A172 (cell line): ENCODE measurements at places on chromosomes 2 and 18.
A peak's percentile ranks its signal among the peaks of the same experiment; 100 is the strongest.

GRCh38 chr2:121220995-121221394 is 64.0 kb downstream of the TFCP2L1 start:
- DNase-seq, result peak; percentile 64

- DNase-seq, result no peak
Measured at GRCh38 chr2:230903231-230904150, 21.6 kb downstream of the GPR55 start.

- no peak for DNase-seq
Measured at GRCh38 chr18:28411806-28412205, 234.9 kb upstream of the CDH2 start.

DNA sequence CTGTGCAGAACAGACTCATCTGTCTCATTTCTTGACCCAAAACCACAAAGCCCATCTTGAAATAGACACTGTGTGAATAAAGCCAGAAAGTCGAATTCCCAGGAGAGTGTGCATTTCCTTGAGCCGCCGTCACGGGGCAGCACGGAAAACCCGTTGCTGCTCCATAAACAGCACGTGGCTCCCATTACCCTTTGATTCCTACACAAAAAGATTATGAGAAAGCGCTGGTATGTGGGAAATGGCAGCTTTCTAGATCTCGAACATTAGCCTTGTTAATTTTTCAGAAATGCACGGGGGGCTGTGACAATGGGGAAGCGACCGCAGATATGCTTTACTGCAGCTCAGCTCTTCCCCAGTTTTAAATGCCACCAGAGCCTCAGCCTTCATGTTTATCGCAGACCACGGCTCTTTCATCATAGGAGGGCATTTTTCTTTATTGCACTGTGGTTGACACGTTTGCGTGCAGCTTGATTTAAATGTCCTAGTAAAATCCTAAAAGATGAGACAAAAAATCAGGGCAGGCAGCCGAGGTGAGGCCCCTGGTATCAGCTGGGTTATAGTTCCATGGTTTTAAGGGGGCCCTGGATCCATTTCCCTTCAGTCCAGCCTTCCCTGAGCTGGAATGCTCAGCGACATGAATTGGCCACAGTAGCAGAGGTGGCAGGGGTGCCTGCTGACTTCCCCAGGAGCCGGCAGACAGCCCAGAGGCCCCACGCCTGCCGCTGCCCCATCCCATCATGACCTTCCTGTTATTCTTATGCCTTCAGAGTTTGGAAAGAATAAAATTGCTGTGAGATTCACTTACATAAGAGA is 249.3 kb downstream of the NDUFA10 start:
- DNase-seq, result no peak

GRCh38 chr2:23600346-23600745 is 215.4 kb downstream of the KLHL29 start:
- DNase-seq, result no peak

DNA sequence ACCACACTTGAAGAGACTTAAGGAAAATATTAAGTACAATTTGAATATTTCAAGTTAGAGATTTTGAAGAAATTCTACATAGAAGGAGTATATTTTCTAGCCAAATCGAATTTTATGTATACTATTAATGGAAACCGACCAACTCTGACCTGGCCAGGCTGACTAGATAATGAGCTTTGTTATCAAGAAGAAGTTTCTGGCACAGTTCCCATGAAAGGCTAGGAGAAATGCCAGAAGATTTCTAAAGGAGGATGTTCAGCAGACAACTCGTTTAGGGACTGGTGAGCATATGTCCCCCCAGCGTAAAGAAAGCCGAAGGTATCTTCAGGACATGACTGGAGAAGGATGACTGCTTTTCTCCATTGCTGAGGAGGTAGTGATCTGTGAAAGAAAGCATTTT is 127.3 kb downstream of the DIS3L2 start:
- no peak for DNase-seq

DNA sequence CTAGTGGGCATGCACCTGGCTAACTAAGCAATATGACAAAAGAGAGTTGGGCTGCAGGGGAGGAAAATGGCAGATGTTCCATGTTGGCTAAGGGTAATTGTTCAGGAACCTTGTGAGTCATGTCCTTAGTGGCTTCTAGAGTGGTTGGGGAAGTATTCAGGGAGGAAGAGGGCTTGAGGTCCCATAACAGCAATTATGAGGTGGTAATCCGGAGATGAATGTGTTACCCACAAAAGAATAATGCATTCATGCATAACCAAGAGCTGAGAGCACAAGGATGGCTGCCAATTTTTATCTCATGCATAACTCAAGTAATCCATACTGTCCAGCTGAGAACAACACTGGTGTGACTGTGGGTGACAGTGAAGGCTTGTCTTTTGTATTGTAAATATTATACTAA is 42.9 kb downstream of the TMEFF2 start:
- DNase-seq, result peak; percentile 93

DNA sequence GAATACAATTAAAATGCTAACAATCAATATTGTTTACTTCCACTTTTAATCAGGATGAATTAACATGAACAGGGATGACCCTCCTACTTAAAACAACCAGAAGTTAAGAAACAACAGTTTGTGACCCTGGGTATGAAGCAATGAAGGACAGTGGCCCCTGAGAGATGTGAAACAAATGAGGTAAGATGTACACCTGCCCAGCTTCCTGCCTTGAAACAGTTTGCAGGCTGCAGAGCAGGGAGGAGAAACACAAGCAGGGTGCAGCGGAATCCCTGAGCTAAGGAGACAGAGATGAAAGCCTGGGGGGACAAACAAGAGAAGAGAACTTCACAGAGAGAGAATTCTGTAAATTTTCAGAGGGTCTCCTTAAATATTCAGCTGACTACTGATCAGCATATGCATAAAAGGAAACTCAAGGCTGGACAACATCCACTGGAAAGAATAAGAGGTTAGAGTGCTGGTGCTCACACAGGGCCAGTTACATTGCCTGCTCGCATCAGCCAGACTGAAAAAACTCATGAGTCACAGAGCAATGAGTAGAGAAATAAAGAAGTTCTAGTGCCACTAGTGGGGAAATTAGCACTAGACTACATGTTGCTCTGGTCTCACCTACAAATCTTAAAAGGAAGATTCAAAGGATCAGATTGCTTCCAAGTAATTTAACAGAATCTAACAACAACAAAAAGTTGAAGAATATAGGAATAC is 106.4 kb downstream of the PID1 start:
- DNase-seq, result peak; percentile 59

- DNase-seq, result no peak
Measured at GRCh38 chr2:75030218-75031009, 72.0 kb downstream of the POLE4 start.

DNA sequence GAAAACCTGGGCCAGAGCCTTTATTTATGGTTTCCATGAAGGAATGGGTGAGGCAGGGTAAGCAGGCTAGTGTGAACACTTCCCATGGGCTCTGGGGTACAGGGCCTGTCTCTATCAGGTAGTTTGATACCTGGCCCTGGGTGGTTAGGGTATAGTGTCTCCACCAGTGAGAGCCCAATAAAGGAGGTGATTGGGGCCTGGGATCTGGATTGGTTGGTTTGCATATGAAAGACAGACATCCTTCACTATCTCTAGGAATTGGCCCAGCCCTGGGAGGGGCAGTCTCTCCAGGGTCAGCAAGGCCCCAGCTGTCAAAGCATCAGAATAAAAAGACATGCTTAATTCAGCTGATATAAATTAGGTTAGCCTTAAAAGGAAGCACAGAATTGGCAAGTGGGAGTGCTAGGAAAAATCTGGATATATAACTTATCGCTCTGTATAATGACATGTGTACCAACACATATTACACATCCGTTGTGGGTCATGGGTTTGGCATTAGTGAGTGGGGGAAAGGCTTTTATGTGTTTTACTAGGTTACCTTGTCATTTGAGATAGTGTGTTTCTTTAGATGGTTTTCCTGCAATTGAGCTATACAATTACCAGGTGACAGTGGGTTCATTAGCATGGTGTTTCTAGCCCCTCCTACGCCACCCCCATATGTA is 18.5 kb upstream of the TMEM178A start:
- DNase-seq, result no peak

DNA sequence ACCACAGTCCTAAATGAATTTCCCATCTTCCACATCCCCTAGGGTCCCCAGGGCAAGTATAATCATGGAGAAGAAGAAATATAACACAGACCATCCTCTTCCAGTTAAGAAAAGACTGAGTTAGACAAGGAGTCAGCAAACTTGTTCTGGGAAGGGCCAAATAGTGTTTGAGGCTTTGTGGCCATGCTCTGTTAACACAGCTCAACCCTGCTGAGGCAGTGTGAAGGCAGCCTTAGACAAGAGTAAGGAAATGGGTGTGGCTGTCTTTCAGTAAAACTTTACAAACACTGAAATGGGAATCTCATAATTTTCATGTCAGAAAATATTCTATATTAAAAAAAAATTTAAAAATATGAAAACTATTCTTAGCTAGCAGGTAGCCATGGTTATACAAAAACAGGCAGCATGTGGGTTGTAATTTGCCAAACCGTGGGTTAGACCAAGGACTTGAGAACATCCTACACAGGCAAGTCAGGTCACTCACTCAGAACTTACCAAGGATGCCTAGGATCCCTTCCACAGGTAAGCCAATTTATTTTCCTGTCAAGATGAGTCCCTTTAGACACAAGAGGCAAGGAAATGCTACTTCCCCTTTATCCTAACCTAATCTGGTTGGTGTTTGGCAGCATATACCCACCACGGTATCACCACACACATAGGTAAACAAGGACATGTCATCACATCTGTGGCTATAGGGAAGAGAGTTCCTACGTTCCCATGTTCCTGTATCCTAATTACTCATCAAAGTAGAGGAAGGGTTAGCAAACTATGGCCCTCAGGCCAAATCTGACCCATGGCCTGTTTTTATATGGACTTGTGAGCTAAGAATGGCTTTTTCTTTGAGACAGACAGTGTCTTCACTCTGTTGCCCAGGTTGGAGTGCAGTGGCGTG is 31.9 kb downstream of the C2orf74 start:
- no peak for DNase-seq

GRCh38 chr2:39532933-39533332 is 95.8 kb upstream of the MAP4K3 start:
- DNase-seq, result no peak

DNA sequence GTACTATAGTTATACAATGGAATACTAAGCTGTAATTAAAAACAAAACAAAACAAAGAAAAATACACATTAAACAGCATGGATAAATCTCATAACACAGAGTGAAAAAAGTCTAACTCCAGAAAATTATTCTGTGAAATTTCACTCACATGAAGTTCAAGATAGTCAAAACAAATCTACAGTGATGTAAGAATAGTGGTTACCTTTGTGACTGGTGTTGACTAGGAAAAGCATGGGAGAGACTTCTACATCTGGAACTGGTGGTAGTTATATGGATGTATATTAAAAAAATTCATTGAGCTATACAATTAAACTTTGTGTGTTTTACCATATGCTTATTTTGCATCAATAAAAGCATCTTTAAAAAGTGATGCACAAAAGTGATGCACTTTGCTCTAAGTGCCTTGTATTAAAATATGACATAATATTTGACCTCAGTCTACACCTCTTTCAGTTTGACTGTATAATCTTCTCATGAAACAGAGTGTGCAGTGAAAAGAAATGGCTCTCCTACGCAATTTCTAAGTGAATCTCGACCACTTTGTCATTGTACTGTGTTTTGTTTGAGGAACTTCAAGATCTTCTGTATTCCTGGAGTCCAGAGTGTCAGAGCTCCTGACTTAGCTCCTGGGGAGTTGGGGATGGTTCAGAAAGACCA is 28.0 kb downstream of the STAT4 start:
- no peak for DNase-seq

DNA sequence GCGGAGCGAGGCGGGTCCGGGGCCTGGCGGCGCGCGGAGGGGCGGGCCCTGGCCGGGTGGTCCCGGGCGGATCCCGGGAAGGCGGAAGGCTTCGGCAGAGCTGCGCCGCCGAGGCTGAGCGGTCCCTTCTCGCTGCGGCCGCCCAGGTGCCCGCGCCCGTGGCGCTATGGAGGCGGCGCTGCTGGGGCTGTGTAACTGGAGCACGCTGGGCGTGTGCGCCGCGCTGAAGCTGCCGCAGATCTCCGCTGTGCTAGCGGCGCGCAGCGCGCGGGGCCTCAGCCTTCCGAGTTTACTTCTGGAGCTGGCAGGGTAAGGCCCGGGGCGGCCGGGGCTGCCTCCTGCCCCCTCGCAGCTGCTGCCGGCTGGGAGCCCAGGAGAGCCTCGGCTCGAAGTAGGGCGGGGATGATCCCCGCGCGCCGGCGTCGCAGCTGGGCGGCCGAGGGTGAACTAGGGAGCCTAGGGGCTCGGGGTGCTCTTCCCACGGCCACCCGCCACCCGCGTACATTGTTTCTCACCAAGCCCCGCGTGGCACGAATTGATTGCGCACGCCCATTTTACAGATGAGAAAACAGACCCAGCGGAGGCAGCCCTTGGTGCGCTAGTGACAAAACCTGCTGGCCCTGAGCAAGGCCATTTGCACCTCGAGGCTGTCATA is at the start of gene SLC66A3:
TSS of gene SLC66A3 (plus strand) at position 87 of the 655 bp plus-strand sequence. CDS start at position 167, 80 bp downstream.
- peak; percentile 69 for DNase-seq

GRCh38 chr2:16756831-16757644 is 91.4 kb upstream of the CYRIA start:
- peak; percentile 83 for DNase-seq

- DNase-seq, result peak; percentile 40
Measured at GRCh38 chr18:29449424-29449823, 1272.5 kb upstream of the CDH2 start.

- DNase-seq, result no peak
Measured at GRCh38 chr18:39225373-39225772, 1659.8 kb upstream of the CELF4 start.

DNA sequence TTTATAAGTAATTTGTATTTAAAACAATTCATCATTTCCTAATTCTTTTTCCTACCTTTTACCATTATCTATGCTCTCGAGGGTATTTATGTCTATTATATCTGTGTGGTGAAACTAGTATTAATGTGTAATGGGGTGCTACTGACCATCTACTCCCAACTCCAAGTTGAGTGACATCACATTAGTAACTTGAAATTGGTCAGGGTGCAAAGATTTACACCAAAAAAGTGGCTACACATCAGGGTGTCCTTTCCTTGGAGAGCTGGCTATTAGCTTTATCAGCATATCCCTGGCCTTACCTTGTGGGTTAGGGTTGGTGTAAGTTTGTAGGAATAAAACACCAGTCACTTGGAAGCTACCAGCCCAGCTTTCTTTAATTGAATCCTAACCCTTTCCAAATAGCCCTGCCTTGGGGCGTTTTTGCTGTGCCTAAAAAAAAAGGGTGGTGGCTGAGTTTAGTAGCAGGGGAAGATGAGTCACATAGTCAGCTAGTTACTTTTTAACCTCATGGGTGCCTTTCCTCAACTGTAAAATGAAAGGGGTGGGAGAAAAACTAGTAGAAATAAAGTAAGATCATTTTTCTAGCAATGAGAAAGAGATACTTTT is 14.0 kb downstream of the ANXA4 start:
- peak; percentile 80 for DNase-seq

- no peak for DNase-seq
Measured at GRCh38 chr2:24452502-24452885, 38.6 kb upstream of the NCOA1 start.

DNA sequence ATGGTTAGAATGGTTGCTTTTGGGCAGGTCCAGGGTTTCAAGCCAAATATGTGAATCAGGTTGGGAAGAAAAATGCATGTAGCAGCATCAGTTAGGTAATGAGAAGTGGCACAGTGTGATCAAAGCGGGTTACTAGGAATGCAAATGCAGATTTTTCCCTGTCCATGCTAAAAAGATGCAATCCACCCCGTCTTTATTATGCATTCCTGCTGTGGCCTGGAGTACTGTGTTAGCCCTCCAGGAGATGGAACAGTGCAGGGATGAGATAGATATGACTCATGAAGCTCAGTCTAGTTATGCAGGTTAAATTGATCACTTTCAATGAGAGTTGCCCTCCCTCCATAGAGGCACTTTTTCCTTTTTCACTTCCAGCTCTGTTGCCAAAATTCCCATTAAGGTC is 283.8 kb downstream of the CTNNA2 start:
- no peak for DNase-seq

GRCh38 chr2:134306521-134306920 is 52.6 kb downstream of the MGAT5 start:
- no peak for DNase-seq
